Muscle of leg (tissue), 16 donors: ENCODE measurements at places on chromosomes 6 and 20.

GRCh38 chr6:45420909-45421708 is 43.4 kb upstream of the SUPT3H start:
- no peak for DNase-seq

DNA sequence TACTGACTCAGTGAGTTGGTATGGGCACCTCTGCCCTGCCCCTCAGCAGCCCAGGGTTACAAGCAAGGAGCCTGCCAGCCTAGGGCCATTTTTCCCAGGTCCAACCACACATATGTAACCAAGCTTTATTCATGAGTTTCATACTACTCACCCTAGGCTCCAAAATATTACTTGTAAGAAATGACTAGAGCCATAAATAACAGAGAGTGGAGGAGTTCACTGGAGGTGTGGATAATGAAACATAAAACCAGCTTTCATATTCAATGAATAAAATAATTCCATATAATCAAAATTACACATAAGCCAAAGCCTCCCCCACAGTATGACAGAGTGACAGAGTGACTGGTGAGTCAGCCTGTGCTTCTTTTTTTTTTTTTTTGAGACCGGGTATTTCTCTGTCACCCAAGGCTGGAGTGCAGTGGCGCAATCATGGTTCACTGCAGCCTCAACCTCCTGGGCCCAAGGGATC is 229.8 kb upstream of the SASH1 start:
- DNase-seq, result no peak

GRCh38 chr6:135972150-135972549 is 120.6 kb downstream of the PDE7B start:
- no peak for DNase-seq

DNA sequence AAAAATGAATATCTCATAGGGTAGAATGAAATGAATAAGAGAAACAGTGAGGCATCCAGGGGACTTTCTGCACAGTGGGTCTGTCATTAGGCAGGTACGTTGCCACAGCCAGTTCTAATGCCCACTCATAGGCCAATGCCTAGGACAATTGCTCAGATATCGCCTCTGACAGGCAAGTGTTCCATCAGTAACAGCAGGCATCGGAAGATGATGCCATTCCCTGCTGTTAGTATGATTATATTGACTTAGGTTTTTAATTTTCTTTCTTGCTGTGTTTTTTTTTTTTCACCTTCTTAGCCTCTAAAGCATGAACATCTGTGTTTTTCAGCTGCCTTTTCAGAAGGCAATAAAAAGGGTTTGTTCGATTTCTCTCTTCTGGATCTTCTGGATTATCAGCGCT is 90.7 kb downstream of the PRL start:
- no peak for DNase-seq

DNA sequence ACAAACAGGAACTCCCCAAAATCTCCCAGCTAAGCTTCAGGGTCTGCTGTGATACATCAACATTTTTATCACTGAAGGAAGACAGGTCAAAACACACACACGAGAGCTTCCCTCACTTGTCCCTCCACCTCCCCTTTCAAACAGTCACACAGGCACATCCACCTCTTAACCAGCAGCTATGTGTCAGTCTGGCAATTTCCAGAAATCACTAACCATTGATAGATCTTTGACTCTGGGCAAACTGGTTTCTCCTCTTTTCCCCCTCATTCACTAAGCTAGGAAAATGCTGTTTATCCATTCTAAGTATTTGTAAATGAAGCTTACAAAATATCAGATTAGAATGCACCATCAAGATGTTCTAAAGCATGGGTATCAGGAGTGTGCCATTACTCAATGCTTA is 87.8 kb downstream of the DCDC2 start:
- DNase-seq, result no peak
